ENCODE measurements at places on chromosomes 6 and 20. TPM values are rescaled to one million over a fixed set of nuclear protein-coding genes. Genes with fewer than 3 reads are reported as not detected.

Gene MUC21
- polyA plus RNA-seq = not detected

DNA sequence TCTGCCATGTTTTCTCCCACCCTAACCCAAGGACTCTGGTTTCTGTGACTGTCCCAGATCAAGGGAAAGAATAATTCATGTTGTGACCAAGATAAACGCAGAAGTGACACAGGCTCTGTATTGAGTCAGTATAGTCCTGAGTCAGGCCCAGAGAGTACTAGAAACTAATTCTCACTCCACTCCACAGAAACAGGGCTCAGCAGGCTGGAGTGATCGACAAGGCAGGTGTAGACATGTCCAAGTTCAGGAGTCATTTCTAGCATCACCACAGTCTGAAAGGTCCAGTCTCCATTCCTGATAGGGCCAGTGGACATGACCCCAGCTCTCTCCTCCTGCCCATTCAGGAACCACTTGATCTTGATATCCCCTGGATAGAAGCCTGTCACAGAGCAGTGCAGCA is 2.7 kb downstream of the HLA-DOB start:
- DNase-seq = no peak

Gene TUBB1
- 0.17 TPM for polyA plus RNA-seq

GRCh38 chr20:60502881-60503280 is 544.7 kb downstream of the CDH26 start:
- DNase-seq = no peak

- DNase-seq = no peak
These were observed 231.7 kb downstream of the SIM1 start for GRCh38 chr6:100232781-100233573.

Gene IL20RA
- polyA plus RNA-seq = 2.2 TPM

DNA sequence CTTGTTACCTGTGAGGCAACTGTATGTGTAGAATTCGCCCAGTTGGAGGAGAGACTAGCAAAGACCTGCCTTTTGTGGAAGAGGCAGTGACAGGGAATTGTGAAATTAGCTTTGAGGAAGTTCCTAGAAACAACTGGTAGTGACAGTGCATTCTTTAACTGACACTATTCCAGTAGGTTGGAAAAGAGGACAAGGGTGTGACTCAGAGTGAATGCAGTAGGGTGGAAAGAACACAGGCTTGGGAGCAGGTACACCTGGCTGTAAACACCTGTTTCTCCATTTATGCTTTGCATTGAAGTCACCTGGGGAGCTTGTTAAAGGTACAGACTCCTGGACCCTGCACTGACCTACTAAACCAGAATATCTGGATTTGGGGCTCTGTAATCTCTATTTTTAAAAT is 295.7 kb downstream of the PHACTR1 start:
- DNase-seq = no peak

- DNase-seq = no peak
These were observed 71.5 kb downstream of the PSMG4 start for GRCh38 chr6:3330199-3330598.

All from heart left ventricle (tissue), 16 donors.